LoVo (cell line): ENCODE measurements at places on chromosomes 13 and 19.

GRCh38 chr13:92355213-92355612, 871.4 kb upstream of the GPC6 start:
- DNase-seq = no peak

GRCh38 chr19:52935434-52935833, 12.2 kb upstream of the ZNF888 start:
- peak; percentile 38 for DNase-seq

DNA sequence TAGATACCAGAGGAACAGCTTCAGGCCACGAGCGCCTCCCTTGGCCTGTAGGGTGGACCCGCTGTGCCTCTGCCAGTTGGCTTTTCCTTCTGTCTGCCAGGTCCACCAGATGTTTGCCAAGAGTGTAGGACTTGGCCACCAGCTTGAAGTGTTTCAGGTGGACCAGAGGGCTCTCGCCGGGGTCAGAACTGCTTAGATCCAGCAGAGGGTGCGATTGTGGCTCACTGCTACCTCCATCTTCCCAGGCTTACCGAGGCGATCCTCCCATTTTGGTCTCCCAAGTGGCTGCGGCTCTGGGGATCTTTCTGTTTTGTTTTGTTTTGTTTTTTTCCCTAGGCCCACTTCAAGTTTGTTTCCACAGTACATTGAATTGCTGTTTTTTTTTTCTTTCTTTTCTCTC, 23.0 kb upstream of the ZNF730 start:
- DNase-seq = no peak

DNA sequence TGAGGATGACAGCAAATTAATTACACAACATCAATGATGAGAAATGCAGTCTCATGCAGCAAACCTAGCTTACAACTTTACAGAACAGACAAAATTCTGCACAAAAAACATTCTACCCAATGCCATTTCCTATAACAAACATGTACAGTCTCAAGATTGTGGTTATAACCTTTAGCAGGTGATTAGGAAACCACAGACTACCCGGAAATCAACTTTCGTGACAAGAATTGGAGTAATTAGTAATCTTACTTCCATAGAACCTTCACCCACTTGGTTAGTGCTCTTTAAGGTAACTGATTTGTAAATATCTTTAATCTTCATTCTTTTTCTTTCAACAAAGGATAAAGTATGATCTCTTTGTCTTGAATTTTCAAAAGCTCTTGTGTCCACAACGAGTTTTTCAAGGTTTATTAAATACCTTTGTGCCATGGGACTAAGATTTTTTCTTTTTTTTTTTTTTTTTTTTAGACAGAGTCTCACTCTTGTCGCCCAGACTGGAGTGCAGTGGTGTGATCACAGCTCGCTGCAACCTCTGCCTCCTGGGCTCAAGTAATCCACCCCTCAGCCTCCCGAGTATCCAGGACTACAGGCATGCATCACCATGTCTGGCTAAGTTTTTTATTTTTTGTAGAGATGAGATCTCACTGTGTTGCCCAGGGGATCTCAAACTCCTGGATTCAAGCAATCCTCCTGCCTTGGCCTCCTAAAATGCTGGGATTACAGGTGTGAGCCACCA, 78.8 kb downstream of the MAP4K1 start:
- DNase-seq = no peak

DNA sequence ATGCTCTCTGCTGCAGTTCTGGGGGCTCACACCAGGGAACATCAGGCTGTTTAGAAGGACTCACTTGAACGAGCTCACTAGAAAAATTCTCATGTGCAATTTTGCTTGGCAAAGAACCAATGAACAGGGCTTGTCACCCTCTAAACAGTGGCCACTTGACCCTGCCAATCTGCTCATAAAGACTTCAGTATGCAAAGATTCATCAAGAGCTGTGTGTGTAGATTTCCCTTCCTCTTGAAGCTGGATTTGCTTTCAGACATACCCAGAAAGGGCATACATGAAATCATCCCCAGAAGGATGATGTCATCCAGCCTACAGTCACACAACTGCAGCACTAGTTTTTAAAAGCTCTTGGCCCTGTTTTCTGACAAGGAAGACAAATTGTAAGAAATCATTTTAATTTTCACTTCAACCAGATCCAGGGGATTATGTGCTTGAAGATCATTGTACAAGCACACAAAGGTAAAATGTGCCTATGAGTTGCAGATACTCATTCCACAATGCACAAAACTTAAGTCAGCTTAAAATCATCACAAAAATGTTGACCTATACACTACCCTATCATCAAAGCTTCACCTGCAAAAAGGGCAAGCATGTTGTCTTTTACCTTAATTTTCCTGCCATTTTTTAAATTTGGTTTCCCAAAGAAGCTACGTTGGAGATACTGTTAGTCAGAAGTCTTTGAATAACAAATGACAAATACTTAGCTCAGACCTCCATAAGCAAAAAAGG, 5.2 kb upstream of the STK24 start:
- no peak for DNase-seq

- no peak for DNase-seq
These were observed 65.8 kb downstream of the GPR12 start for GRCh38 chr13:26694609-26695359.

DNA sequence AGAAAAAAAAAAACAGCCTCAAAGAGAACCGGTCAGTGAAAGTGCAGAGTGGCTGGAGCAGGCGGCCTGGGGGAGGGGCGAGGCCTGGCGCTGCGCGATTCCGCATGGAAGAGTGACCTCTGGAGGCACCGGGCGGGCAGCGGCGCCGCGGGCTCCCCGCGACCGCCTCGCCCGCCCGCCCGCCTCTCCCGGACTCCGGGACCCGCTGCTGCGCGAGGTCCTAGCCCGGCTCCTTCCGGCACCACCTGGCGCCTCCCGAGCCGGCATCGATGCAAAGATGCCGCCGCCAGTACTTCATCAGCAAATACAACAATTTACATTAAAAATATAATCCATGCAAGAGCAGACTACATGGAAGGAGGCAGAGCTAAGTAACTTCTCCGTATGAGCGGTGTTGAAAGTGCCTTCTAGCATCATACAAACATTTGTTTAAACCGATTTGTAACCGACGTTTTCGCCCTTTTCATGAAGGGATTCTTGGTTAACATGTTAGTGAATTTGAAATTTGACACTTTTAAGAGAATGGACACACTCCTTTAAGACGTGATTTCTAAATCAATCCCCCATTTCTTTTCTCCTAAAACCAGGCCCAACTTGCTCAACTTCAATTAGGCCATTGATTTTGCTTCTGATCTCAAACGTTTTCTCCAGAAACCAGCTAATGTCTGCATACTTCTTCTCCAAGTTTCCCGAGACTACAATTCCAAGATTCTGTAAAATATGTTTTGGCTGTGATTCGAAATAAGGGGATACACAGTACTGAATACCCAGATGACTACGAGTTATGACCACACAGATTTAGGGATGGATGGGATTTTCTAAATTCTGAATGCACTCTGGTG, 2.1 kb downstream of the EFNB2 start:
- DNase-seq = peak; percentile 76

- peak; percentile 84 for DNase-seq
These were observed 11.1 kb upstream of the ARRDC2 start for GRCh38 chr19:17996826-17997316.

- no peak for DNase-seq
These were observed 5.4 kb upstream of the LRFN1 start for GRCh38 chr19:39325778-39326665.

DNA sequence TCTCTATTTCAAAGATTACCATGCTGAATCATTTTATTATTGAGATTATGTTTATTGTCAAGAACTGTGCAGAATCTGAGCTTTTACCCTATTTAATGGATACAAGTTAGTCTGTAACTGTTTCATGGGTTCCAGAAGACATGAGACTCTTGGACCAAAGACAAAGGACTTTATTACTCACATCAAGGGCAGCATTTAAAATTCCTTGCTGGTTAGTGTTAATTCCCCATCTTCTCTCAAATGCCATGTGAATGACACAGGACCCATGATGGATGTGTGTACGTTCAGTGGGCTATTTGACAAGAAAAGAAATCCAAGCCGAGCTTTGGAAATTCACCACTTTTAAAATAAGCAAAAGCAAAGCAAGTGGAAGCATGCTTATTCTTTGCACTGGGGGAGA, 139.9 kb downstream of the PCDH20 start:
- no peak for DNase-seq

DNA sequence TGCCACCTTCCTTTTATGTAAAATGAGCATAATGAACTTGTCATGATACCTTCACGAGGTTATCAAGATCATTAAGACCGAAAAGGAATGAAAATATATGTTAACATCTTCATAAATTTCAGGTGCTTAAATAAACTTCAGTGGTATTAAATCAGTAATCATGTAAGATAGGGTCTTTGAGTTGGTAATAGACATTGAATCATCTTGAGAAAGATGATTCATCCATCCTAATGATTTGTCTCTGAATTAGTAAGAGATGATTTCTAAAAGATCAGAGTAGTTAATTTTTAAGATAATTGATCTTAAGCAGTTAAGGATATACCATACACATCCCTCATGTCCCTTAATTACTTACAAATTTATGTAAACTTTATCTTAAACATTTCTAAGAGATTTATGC, 52.0 kb downstream of the COG3 start:
- DNase-seq = no peak

GRCh38 chr13:41156620-41157019, 24.0 kb upstream of the KBTBD6 start:
- DNase-seq = no peak

- no peak for DNase-seq
These were observed at the start of gene LAIR1 for GRCh38 chr19:54364775-54365257. Gene LAIR1 (minus strand): TSS chr19:54364931. CDS start chr19:54364804, 127 bp downstream.

DNA sequence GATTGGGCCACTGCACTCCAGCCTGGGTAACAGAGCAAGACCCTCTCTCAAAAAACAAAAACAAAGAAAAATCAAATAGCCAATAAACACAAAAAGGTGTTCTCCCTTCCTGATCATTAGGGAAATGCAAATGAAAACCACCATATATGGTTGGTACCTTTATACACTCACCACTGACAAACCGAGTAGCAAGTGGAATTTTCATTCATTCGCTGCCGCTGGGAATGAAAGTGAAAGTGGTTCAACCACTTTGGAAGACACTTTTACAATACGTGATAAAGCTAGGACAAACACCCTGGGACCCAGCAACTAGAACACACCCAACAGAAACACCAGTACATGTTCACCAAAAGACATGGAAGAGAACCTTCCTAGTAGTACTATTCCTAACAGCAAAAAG, 21.0 kb downstream of the GRIK5 start:
- peak; percentile 52 for DNase-seq

DNA sequence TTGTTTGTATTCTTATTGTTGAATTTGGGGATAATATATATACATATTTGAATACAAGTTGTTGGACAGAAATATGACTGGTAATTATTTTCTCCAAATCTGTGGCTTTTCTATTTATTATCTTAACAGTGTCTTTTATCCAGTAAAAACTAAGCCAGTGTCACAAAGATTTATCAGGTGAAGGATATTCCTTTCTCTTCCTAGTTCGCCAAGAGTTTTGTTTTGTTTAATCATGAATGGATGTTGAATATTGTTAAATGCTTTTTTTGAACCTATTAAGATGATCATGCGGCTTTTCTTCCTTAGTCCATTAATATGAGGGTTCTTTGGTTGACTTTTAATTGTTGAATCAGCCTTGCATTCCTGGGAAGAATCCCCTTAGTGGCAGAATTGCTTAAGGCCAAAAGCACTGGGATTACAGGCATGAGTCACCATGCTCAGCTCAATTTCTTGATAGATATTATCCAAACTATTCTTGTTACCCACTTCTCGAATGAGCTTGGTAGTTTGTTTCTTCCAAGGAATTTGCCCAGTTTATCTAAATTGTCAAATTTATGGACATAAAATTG, 53.3 kb downstream of the TEX26 start:
- no peak for DNase-seq

- DNase-seq = no peak
These were observed 1.0 kb downstream of the MBNL2 start for GRCh38 chr13:97223037-97223710.

- no peak for DNase-seq
These were observed 2.3 kb downstream of the MATK start for GRCh38 chr19:3783660-3784584.

DNA sequence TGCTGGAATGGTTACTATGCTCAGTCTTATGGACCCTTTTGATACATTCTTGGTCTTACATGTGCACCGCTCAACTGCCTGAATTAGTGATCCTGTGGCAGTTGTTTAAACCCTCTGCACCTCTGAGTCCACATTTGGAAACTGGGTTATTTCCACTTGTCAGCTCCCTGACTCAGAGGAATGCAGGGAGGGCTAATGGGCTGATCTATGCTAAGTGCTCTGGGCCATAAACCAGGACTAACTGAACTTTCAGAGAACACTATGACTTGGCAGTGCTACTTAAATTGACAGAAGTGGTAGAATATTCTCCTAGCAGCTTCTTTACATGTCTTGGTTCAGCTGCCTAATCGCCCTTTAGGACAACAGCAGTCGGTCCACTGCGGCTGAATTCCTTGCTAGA, 26.8 kb upstream of the MED4 start:
- DNase-seq = no peak

DNA sequence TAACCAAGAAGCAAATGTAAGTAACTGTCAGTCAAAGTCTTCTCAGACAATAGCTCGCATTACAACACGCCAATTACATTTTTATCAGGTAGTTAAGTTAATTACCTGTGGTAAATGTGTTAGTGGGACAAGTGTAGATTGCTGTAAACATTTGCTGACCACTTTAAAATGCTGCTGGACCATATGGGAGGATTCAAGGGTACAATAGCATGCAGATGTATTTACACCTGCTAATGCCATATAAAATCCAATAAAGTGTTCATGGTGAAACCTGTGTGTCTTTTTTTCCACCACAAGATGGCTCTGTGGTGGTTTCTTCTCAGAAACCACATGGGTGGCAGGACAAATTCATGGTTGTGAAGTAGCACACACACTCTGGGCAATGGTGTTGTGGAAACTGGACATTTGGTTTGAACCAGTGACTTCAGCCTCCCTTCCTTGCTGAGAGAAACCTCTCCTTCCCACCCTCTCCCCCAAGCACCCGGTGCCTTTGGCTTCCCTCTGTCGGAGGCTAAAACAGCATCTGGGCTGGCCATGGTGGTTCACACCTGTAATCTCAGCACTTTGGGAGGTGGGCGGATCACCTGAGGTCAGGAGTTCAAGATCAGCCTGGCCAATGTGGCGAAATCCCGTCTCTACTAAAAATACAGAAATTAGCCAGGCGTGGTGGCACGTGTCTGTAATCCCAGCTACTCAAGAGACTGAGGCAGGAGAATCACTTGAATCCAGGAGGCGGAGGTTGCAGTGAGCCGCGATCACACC, 18.1 kb upstream of the GTF3A start:
- peak; percentile 56 for DNase-seq

GRCh38 chr13:31042049-31042448, 109.6 kb downstream of the TEX26 start:
- no peak for DNase-seq

- DNase-seq = peak; percentile 52
These were observed 24.3 kb downstream of the ARL11 start for GRCh38 chr13:49652355-49653305.

GRCh38 chr13:28753946-28754345, 35.2 kb upstream of the SLC46A3 start:
- no peak for DNase-seq

DNA sequence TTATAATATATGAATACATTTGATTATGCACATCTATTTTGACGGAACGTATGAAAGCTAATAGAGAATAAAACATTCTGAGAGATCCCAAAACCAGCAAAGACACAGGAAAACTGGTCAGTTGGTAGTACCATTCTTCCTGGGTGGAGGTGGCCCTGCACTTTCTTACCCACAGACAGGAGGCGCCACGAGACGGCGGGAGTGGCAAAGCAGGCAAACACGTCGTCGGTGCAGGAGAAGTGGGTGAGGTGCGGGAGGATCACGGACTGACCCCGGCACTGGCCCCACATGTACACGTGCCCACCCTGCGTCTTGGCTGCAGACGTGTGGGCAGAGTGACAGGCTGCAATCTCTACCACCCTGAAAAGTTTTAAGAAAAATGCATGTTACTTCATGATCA, 36.1 kb downstream of the RCBTB1 start:
- no peak for DNase-seq
